ENCODE measurements at places on chromosomes 4 and X. TPM values are rescaled to one million over a fixed set of nuclear protein-coding genes. Genes with fewer than 3 reads are reported as not detected.

The AWAT1 gene
- total RNA-seq = not detected

The CLCN5 gene
- total RNA-seq = 13.5 TPM

The ARHGAP6 gene
- total RNA-seq = 20.9 TPM

The SLC6A14 gene
- total RNA-seq = not detected

The LRCH2 gene
- total RNA-seq = 11.1 TPM

The ODAPH gene
- total RNA-seq = not detected

The USP51 gene
- 2.2 TPM for total RNA-seq

The NWD2 gene
- not detected for total RNA-seq

The AMTN gene
- total RNA-seq = not detected

The ITM2A gene
- 3.3 TPM for total RNA-seq

The FAAH2 gene
- total RNA-seq = not detected

GRCh38 chr4:151165205-151166000 lies 66.0 kb downstream of the RPS3A start:
- DNase-seq = no peak

- no peak for DNase-seq
Observed at GRCh38 chrX:118183606-118184005, 67.0 kb upstream of the KLHL13 start.

DNA sequence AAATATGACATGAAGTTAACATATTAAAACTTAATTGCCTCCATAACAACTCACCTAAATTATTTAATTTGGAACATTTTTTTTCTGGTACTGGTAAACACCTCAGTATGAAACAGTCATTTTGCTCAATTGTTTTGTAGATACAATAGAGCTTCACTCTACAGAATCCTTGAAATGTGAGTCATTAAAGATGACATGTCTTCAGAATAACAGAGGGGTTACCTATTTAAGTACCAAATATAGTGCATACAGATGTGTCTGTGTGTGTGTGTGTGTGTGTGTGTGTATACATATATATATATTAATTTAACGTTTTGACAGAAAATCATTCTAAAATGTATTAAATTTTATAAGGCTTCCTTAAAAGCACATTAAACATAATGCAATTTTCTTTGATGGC lies 297.6 kb downstream of the INPP4B start:
- no peak for DNase-seq

DNA sequence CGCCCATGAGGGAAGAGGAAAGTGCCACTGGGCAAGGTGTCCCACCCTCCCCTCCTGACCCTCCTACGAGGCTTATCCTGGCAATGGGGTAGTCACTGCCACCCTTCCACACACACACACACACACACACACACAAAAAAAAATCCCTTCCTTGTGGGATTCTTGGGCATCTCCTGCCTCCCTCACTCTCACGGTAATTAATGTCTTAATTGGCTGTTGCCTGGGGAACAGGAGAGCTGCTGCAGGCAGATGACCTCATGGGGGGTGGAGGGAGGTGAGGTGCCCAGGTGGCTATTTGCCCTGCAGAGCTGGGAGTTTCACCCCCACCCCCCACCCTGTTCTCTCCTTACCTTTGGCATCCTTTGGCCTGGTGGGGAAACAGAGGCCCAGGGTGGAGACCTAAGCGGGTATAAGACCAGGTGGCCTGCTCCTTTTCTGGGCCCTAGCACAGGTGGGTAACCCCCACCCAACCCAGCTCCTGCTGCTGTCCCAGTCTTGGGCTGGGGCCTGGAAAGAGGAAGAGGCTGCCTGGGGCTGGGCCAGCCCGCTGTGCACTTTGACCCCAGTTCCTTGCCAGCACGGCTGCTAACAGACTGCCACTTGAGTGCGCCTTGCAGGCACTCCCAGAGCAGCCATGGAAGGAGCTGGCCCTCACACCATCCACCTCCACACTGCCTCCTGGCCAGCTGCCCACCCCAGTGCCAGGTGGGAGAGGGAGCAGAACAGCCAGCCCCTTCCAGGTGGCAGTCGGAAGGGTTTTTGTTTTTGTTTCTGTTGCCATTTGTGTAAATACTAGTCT lies 12.6 kb downstream of the EFNB1 start:
- no peak for DNase-seq

GRCh38 chr4:34419871-34420270 lies 1824.4 kb downstream of the ARAP2 start:
- no peak for DNase-seq

GRCh38 chr4:53195815-53196661 lies 169.8 kb downstream of the SCFD2 start:
- DNase-seq = peak; percentile 25

DNA sequence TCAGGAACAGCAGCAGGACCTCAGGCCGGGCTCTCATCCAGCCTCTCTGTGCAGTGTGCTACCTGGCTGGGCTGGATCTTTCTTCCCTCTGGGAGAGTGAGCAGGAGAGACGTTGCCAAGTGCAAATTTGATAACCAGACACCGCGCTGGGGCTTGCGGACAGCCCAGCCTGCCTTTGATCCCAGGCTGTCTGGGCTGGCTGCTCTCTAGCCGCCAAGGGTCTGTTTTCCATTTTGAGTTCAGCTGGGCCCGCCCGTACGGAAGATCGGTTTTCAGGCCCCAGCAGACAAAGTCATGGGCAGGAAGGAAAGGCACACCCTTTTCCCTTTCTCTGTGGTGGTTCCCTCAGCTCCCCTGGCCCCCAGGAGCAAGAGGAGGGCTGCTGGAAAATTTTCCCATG lies 90.2 kb downstream of the CPZ start:
- DNase-seq = no peak

DNA sequence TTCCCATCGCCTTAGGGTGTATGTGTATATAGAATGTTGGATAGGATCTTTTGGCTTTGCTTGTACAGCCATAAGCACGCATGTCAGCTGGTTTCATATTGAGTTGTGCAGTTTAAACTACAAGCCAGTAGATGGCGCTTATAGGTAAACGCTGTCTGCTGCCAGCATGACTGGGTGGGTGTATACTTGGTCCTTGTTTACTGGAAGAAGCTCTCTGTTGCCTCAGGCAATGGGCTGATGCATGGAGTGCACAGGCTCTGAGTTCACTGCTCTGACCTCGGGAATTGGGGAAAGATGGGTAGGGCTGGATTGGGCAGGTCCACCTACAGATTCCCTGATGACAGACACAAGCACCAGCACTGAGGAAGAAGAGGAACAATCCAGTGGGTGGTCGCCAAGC lies 831.5 kb downstream of the STIM2 start:
- peak; percentile 50 for DNase-seq

DNA sequence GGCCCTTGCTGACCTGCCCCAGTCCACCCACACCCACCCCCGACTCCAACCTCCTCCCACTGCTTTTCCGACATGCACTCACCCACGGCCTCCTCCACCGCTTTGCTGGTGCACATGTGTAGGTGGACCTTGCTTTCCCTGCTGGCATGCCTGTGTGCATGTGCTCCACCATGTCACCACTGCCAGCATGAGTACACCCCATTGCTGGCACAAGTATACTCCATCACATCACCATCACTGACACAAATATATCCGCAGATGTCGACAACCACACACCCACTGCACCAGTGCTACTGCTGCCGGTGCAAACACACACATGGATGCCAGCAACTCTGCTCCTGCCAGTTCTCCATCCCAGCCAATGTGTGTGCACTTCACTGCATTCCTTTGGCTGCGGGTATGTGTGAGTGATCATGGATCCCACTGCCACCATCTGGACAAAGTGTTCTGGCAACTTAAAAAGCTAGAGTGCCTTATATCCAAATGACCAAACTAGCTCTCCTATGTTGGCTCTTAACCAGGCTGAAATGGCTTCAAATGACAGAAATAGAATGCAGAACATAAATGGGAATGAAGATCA lies 1072.3 kb downstream of the RAPGEF2 start:
- DNase-seq = no peak

DNA sequence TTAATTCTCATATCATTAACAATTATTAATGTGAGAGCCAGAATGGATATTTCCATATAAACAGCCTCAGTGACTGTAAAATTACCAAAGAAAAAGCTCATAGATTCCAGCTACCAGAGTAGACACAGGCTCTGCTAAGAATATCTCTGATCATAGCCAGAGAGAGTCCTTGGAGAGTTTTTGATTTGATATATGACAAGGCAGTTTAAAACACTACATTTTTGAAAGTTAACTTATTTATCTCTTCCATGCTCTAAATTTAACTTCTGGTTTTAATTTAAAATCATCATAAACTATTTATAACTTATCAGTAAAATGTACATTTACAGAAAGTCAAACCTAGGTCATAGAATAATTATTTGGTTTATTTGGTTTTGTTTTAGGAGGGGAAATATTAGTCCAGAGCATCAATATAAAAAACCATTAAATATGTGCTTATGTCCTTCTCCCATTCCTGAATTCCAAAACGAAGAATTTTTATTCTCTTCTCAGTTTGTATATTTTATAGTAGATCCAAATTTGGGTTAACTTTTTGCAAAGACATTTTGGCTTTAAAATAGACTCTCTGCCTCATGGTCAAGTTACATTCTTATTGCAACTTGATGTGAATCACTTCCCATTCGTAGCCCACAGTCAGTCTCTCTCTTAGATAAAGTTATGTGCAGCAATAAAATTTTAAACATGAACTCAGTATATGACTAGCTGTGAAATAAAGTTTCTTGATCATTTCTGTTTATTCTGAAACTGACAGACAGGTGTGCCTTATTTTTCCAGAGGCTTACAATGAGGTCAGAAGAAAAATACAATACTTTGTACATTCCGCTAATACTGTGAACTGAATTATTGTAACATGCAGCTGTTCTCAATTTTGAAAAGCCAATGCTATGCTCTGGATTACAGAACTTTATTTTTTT lies 267.1 kb downstream of the PAPSS1 start:
- DNase-seq = peak; percentile 3

- no peak for DNase-seq
Observed at GRCh38 chrX:118506805-118507480, 11.3 kb downstream of the DOCK11 start.

GRCh38 chr4:105808750-105809041 lies 86.6 kb upstream of the NPNT start:
- peak; percentile 86 for DNase-seq

DNA sequence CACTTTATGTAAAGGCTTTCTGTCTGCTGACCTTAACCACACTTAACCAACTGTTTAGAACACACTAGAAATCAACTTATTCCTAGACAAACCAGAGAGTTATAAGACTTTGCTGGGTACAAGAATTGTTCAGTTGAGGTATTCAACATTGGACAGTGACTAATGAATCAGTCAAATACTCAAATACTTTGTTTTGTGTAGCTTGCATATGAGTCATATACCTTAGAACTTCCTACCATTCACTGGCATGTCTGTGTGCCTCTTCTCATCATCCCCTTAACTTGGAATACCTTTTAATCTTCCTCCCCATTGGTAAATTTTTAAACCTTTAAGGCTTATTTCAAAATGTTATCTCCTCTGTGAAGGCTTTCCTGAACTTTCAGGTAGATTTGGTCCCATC lies 708.8 kb upstream of the GRIA3 start:
- DNase-seq = no peak

DNA sequence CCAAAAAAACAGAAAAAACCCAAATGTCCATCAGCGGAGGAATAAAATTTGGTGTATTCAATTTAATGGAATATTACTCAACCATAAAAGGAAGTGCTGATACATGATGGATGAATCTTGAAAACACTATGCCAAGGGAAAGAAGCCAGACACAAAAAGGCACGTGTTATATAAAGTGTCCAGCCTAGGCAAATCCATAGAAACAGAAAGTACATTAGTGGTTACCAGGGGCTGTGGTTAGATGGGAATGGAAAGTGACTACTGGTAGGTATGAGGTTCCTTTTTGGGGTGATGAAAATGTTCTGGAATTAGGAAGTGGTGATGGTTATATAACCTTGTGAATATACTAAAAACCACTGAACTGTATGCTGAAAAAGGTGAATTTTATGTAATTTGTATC lies 3.5 kb upstream of the CDKL2 start:
- peak; percentile 59 for DNase-seq

- peak; percentile 63 for DNase-seq
Observed at GRCh38 chr4:176498617-176499256, 179.0 kb downstream of the SPCS3 start.

- DNase-seq = no peak
Observed at GRCh38 chrX:47181301-47181700, 12.3 kb upstream of the UBA1 start.

DNA sequence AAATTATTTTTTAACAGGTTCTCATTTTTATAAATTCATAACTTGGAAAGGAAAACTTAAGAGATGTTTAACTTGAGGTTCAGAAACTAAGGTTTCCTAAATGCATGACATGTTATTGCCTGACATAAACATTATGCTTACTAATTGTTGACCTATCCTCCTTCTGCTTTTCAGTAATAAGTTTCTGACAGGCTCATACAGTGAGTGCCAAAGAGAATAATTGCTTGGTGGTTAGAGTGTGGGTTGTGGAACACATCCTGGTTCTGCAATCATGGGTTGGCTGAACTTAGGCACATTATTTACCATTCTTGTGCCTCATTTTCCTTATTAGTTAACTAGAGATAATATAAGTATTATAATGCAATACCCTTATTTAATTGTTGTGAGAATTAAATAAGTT lies 56.5 kb downstream of the BMPR1B start:
- DNase-seq = no peak

DNA sequence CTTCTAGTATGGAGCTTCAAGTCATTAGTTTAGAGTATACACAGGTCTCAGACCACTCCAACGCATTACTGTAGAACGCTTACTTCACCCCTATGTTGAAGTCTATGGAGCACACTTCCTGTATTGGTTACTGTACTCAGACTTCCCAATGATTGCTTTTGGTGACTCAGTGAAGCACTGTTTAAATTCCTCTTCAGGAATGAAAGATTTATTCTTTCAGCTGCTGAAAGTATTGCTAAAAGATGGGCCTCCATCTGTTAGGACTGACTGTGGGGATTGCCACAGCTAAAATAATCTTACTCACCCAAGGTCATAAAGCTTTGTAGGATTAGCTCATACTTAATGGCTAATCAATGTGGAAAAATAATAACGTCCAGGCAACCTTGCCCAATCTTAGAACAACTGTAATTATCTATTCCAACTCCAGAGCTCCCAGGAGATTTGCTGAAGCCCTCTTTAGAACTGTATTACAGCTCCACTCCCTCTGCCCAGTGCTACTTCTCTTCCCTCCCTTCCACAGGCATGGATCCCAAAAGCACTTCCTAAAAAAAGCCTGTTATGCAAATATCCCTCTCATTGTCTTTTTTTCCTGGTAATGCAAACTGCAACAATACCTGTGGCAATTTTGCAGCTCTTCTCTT lies 281.9 kb upstream of the HS3ST1 start:
- DNase-seq = peak; percentile 22

GRCh38 chr4:168357941-168358340 lies 39.4 kb upstream of the DDX60 start:
- no peak for DNase-seq

GRCh38 chrX:35800474-35800873 lies 2.3 kb downstream of the MAGEB16 start:
- DNase-seq = no peak

- no peak for DNase-seq
Observed at GRCh38 chr4:105641845-105642244, 66.6 kb downstream of the INTS12 start.
